ENCODE measurements at places on chromosomes 2 and 18.

DNA sequence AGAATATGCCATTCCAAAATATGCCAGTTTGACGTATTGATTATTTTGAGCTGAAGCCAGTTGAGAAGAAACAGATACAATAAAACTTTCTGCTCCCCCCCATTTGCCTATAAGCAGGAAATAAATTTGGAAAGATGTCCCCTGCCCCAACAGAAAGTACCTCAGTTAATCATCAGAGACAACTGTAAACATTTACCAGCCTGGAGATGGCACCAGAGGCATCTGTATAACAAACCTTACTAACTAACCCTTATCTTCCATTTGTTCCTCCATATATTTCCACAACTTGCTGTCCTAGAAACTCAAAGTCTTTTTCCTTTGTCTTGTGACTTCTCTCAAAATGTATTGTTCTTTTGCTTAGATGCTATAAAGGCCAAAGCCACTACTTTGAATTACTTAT is 93.8 kb downstream of the AKAIN1 start:
- DNase-seq = no peak

DNA sequence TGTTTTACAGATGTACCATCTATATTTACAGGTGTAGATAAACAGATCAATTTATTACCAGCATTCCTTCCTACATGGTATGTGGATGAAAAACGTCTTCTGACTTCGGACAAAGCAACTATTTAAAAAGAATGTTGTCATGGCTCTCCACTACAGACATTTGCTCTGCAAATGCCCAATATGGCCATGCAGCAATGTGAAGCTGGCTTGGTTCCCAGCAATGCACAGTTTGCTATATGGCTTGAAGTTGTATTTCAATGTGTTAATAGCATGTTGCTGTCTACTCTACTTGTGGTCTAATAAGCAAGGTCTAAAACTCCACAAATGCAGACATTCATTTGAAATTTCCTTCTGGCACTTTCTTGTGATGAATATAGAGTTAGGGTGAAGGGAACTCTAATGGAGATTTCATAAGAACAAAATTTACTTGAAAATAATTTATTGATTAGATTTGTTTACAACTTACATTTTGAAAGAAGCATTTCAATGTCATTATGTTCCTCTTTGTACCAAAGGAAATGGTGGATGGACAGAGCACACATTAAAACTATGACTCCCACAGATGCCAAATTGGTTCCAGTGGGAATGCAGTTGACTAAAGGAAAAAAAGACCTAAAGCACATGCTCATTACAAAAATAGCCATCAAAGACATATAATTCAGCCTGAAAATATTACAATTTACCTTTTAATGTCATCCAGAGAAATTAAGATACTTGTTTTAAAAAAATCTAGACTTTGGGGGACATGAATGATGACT is 234.0 kb downstream of the DYM start:
- no peak for DNase-seq

DNA sequence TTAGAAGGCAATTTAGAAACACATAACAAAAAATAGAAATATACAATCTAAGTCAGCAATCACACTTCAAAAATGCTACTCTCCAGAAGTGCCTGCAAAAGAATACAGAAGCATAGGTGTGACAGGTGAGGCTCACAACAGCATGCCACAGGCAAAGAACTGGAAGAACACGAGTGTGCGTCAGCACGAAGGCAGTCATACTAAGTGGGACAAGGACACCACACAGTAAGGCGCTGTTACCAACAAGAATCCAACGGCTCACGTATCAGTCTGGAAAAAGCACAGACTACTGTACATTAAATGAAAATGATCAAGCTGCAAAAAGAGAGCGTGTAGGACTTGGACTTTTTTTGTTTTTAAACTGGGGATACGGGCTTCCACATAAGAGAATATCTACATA is 18.7 kb downstream of the HDLBP start:
- no peak for DNase-seq

- no peak for DNase-seq
These were observed 39.1 kb downstream of the ATOH8 start for GRCh38 chr2:85792783-85793441.

DNA sequence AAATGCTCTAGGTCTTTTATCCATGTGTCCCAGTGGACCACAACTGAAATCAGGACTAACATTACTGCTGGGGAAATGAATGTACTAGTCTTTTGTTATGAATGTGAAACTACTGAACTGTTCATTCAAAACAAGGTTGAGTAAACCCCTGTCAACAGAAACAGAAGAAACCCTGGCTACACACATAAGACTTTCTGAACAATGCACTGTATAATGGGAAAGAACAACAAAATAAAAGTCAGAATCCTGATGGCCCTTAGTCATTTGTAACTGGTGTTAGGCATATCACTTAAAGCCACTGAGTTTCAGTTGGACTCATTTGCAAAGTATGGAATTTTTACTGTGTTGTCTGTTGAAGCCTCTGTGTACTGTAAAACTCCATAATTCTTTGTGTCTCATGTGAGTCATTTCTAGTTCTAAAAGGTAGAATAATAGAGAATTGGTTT is 77.0 kb upstream of the UBXN4 start:
- DNase-seq = no peak

GRCh38 chr2:67936969-67937368 is 125.8 kb downstream of the C1D start:
- no peak for DNase-seq

DNA sequence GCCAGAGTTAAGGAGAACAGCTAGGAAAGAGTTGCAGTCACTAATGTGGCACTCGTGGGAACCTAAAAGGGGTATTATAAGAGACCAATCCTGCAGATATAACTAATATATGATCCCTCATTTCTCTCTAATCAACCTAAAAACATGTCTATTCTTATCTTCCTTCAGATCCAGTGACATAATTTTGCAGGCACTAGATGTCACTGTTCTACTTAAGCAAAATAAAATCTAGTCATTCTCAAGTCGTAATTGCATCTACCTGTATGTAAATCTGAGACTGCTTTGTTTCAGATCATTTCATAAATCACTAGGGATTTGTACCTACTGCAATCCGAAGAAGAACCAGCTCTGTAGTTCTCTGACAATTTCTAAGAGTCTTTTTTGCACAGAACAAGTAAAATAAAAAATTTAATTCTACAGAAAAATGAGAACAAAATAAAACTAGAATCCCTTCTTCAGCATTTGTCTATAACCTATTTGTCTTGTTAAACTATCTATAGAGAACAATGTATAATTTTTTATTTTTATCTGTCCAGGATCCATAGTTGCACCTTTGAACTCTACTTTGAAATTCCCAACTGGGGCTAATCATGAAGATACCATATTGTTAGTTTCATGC is 56.5 kb upstream of the ERBB4 start:
- no peak for DNase-seq

GRCh38 chr2:64114063-64114911 is 29.9 kb downstream of the PELI1 start:
- no peak for DNase-seq

- DNase-seq = no peak
These were observed 34.7 kb downstream of the TFPI start for GRCh38 chr2:187519419-187520120.

- DNase-seq = no peak
These were observed 61.4 kb upstream of the ASAP2 start for GRCh38 chr2:9145109-9145751.

GRCh38 chr2:110101901-110102803 is 13.5 kb downstream of the MALL start:
- DNase-seq = no peak

- DNase-seq = peak; percentile 34
These were observed 665 bp downstream of the MCM6 start for GRCh38 chr2:135875491-135876065.

GRCh38 chr2:168849610-168850009 is 40.6 kb downstream of the SPC25 start:
- peak; percentile 24 for DNase-seq

All from NCI-H1105 (cell line).